ENCODE measurements at places on chromosomes 1 and 21.

DNA sequence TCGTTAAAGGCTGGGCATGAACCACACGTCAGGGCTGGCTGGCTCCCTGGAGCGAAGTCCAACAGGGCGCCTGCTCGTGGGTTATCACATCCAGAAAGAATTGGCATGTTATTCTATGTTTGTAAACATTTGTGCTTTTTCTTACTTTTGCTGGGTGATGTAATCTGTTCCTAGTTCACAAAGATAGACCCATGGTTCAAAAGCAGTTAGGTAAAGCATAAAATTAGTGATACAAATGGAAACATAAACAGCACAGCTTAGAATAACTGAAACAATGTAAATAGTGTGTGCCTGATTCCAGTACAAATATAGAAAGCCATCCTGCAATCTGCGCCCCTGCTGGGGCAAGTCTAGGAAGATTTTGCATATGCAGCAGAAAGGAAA is 184.0 kb upstream of the C1orf174 start:
- DNase-seq = no peak

DNA sequence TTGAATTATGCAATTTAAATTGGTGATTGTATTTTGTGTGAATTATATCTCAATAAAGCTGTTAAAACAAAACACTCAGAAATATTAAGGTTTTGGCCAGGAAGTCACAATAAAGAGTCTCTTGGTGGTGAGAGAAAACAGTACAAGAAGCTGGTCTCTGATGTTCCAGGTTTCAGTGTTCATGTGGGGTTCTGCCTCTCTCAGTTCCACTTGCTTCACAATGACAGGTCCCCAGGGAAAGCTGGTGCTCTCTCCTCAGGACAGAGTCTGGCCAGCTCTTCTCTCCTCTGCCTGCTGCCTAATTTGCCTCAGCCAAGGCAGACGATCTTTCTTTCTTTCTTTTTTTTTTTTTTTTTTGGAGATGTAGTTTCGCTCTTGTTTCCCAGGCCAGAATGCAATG is 342.9 kb upstream of the PLXNA2 start:
- no peak for DNase-seq

- DNase-seq = no peak
These were observed 44.0 kb downstream of the PTPRC start for GRCh38 chr1:198682850-198683249.

- no peak for DNase-seq
These were observed 8.3 kb upstream of the PEF1 start for GRCh38 chr1:31652891-31653499.

Data from NCI-H748 treated with DMSO at 0.1 percent for 48 hours (cell line).